NCI-H82 (cell line): ENCODE measurements at places on chromosomes 1 and 21.

DNA sequence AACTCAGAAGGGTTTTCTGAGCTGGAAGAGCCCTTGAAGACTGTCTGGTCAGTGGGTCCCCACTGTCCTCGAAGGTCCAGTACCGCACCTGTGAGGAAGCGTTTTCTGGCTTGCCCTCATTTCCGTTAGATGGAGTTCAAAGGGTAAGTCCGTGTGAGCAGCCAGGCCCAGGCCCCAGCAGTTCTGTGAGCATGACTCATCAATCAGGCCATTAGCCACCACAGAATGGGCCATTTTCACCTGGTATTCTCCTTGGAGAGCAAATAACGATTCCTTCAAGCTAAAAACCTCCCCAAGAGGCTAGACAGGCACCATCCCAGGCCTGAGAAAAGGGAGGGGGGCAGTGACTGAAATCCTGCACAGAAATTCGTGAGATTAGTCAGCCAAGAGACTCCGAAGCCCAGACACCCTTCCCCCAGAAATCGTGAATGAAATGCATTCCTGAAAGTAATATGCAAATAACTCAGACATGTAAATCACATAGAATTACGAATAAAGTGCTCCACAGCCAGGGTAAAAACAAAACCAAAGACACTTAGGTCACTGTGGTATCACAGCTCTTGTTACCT lies 66.0 kb downstream of the BCAR3 start:
- DNase-seq, result no peak

DNA sequence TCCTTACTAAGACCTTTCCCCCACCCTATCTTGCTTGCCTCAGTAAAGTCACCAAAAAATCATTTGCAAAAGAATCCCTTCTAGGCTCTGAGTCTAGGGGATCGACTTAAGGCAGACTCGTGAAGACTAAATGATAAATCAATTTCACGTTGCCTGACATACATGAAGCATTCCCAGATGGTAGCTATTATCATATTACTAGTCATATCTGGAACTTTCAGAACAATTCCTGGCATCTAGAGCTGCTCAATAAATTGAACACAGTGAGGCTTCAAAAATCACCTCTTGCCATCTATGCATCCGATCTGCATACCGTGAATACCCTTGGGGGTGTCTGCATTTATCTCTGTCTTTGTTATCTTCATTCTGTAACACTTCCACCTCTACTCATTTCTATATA lies 49.6 kb upstream of the DAB1 start:
- DNase-seq, result no peak

DNA sequence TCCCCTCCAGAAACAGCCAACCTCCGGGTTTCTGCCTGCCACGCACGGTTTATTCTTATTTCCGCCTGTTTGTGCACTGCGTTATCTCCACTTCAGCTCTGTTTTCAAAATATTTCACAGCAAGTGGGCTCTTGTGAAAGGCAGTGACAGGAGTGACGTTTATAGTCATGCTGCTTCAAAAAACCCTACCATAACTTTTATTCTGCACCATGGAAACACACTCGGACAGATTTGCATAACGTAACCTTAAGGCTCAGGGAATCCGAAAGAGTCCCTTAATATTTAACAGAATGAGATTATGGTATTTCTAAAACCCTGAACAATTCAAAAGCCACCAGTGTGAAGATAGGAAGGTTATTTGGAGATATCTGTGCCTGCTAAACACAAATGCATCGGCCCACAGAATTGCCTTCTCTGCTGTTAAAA lies 782 bp upstream of the SDE2 start:
- no peak for DNase-seq

DNA sequence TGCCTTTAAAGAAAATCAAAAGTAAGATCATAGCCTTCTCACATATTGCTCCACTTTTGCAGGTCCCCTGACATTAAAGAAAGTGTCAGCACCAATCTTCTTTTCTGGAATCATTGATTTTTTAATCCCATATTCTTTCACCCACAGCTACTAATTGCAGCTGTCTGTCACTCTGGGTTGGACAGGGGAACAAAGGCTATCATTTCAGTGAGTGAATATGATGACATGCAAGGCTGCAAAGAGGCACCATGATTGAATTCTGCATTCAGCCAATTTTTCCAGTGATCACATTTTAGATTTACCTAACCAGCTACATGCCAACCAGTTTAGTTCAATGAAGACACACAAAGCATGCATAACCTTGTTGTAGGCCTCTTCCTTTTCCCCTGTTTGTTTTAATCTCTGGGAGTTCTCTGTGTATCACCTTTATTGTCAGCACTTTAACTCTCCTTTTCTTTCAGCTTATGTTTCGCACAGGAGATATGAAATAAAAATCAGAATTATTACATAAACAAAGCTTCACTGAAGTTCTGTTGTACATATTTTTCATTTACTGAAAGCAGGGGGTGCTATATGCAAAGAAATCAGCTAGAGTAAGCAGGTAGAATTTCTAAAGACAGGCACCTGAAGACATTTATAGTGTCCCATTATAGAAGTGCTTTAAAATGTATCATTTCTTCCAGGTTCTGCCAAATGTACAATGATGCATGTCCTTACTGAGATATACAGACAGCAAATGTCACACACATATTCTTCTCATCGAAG lies 584.8 kb downstream of the PLA2G4A start:
- DNase-seq, result peak; percentile 58

DNA sequence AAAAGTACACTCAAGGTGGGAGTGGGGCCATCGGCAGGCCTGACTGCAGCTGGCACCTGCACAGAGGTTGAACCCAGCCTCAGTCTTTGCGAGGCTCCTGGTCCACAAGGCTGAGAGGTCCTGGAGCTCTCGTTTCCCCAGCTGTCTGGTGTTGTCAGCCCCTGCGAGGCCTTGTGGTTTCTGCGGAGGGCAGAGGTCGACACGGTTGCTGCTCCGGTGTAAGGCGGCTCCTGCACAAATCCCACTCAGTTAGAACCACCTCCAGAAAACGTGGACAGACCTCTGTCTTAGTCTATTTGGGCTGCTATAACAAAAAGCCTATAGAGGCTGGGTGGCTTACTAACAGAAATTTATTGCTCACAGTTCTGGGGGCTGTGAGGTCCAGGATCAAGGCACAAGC lies 5.8 kb downstream of the KIAA1614 start:
- no peak for DNase-seq

GRCh38 chr1:226990133-226990716 lies 50.1 kb downstream of the COQ8A start:
- no peak for DNase-seq

- no peak for DNase-seq
Measured at GRCh38 chr1:3987669-3988235, 87.7 kb upstream of the C1orf174 start.

- DNase-seq, result no peak
Measured at GRCh38 chr1:4171480-4172450, 271.7 kb upstream of the C1orf174 start.

DNA sequence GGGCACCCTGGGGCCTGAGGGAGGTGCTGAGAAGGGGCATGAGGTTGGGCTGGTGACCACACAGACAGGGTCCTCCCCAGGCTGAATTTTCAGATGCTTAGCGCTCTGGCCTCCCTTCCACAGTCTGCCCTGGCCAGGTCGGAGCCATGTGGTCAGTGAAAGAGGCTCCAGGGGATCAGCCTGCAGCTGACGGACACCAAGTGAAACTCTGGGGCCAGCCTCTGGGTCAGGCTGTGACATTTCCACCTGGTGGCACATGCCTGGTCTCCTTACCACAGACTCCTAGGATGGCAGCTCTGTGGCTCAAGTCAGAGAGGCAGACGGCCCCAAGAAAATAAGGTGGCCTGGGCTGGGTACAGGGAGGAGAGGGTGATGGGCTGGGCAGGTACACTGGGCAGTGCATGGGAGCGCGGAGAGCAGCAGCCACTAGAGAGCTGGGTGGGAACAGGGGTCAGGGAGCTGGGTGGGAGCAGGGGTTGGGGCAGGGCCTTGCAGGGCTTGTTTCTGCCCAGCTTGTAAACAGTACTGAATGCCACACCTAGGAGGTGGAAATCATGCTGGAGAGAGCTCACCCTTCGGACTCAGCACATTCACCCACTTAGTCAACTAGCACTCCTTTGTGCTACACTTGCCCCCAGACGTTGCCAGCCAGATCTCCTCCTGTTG lies 20.7 kb upstream of the ADARB1 start:
- no peak for DNase-seq

GRCh38 chr1:199422206-199422605 lies 605.3 kb upstream of the NR5A2 start:
- DNase-seq, result peak; percentile 37

GRCh38 chr1:226309398-226310244 lies 657 bp upstream of the LIN9 start:
- peak; percentile 72 for DNase-seq

DNA sequence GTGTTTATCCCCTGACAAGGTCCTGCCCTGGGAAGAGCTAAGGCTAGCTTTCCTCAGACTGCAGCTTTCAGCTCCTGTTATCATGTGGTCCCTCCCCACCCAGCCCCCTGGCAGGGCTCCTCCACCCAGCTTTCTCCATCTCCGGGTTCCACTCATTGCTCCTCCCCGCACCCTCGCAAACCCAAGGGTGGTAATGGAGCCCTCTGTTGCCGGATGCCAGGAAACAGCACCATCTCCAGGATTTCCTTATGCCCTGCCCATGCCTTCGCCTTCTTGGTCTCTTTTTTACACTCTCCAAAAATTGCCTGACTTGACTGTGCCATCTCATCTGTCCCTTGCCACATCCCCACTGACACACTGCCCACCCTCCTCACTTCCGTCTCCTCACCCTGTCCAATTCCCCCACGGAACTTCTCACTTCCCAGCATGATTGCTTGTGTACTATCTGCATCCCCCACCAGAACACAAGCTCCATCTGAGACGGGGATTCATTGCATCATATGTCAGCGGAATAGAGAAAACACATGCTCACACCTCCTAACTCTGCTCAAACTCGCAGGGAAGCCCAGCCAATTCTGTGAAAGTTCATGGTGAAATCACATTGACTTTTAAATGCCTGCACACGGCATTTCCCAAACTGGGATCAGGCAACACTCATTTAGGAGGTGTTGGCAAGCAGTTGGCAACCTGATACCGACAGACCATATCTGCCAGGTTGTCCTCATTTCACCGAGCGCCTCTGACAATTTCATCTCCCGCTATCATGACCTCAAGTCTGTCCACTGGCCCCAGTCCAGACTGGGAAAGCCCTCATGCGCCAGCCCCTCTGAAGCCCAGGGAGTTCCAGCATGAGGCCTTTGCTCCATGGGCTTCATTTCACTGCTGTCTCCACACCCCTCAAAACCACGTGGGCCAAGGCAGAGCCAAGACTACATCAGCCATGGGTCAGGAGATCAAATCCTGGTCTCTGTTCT lies 201.1 kb downstream of the MATN1 start:
- DNase-seq, result no peak

DNA sequence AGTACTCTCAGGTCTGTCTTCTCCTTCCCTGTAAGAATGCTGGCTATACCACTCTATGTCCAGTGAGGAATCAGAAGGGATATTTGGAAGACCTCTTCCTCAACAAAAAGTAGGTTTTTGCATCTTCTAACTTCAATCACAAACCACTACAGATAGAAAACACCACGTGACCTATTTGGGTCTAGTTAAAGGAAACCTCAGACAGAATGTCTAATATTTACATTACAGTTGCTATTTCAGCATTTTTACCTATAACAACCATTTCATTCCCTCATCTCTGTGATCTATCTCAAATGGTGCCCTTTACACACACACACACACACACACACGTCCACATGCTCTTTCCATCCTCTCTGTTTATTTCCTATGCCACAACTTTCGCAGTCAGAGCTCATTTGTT lies 7.9 kb upstream of the ADORA3 start:
- no peak for DNase-seq

- DNase-seq, result no peak
Measured at GRCh38 chr1:153520818-153521476, 14.8 kb downstream of the S100A6 start.

DNA sequence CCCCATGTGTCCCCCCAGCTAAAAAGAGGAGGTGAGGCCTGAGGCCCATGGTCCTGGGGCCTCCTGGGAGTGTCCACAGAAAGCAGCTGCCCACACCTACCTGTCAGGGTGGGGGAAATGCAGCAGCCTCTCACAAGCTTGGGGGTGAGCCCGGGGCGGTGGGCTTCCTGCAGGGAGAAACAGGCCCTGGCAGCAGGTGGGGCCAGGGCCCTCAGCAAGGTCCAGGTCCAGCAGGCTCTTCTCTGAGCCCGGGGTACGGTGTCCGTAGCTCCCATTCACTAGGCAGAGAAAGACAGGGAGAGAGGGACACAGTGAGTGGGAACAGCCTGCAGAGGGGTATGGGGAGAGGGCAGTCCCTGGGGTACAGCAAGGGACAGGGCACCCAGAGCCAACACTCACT lies 139.0 kb downstream of the GLIS1 start:
- no peak for DNase-seq

- no peak for DNase-seq
Measured at GRCh38 chr1:65050735-65051134, 84.4 kb upstream of the JAK1 start.

DNA sequence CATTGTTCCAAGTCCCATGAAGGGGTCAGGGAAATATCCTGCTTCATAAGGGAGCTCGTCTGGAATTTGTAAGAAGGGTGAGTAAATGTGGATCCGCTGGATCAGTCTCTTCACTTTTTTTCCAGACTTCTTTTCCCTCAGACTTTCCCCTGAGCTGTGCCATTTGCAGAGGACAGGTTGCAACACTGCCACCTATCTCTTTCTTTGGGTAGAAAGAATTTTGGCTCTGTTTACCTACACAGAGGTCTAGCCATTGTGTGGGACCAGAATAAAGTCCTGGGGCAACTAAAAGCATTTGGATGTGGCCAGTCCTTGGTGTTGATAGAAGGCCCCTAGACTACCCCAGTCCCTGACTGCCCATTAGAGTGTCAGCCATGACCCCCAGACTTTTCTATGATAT lies 1146.7 kb upstream of the PRMT6 start:
- no peak for DNase-seq

- no peak for DNase-seq
Measured at GRCh38 chr1:110556471-110556807, 37.5 kb upstream of the KCNA10 start.
